Stimulated activated CD8-positive, alpha-beta memory T cell treated with anti-CD3 and anti-CD28 coated beads, Interleukin-15, amount 100 ng/mL, for 4 hours (primary cell): ENCODE measurements at places on chromosomes 11 and 22.

DNA sequence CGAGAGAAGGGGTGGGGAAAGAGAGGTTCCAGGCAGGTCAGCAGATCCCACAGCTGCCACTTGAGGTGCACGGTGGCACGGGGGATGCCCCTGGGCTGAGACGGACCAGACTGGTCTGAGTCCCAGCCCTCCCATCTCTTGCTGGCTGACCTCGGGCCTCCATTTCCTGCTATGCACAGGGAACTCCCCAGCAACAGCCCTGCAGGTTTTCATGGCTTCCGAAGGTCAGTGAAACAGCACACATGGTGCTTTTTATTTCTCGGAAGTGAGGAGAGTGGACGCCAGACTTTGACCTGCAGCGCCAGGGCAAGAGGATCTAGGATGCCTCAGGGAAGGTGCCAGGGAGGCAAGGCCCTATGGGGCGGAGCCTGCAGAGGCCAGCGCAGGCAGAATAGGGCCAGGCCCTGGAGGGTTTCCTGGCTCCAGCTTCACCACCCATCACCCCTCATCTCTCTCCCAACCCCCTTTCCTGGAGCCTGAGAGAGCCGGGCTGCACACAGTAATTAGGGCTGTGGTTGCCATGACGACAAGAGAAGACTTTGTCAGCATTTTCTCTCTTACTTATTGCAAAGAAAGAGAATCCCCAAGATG lies 29.5 kb downstream of the SLC22A12 start:
- DNase-seq = no peak

DNA sequence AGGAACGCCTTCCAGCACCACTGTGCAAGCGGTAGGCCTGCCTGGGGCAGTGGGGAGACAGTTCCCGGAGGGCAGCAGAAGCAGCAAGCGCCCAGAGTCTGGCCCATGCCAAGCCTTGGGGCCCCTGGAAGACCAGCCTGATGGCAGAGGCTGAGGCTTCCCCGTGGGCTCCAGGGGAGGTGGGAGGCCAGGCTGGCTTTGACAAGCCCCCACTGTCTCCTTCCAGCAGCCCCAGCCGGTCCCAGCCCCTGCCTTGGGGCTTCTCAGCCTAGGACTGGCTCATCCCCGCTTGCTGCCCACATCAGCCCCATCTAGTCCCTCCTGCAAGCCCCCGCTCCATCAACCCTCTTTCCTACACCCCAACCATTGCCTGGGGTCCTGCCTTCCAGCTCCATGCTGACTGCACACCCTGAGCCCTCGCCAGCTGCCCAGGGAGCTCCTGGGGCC lies 46.7 kb downstream of the IGF2 start:
- DNase-seq = no peak

DNA sequence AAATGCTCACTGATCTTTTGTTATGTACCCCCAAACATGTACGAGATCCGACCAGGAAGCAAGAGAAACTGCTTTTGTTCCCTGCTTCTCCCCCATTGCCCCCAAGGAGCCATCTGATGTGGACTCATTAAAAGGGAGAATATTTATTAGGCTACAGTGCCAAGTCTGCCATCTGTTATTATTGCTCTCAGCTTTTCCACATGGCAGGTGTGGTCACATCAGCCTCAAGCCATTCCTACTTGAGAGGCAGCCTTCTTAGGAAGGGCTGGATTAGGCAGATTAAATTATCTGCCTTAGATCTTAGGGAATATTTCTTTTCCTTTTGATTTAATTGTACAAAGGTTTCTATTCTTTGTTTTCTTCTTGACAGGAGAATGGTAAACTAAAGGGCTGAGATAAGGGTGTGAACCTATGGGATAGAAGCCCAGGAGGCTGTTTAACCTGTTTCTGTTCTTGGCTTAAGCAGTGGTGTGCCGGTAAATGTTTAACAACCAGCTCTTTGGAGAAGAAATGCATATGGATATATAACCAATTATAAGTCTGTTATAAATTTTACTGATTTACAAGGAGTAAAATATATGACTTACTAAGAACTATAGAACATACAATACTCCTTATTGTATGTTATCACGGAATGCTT lies 88.8 kb downstream of the PDHX start:
- DNase-seq = no peak

DNA sequence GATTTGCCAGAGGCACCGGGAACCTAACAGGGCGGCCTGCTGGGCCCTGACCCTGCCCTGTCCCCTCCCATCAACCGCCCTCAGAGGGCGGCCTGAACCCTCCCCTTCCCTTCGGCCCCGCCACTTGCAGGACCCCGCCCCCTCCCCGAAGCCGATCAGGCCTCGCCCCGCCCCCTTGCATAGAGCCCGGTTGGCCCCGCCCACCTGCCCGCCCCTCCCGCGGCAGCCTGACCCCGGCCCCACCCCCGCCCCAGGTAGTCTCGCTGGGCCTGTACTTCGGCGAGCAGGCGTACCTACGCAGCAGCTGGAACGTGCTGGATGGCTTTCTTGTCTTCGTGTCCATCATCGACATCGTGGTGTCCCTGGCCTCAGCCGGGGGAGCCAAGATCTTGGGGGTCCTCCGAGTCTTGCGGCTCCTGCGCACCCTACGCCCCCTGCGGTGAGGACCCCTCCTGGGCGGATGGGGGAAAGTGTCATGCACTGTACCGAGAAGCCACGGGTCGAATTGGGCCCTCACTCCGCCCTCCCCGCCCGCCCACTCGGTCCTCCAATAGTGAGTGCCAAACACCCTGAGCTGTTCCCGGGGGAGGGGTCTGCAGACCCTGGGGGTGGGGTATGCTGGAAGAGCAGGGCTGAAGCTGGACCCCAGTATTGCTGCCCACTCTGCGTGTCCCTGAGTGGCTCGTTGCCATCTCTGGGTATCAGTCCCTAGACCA lies 94.1 kb downstream of the CACNA1I start:
- DNase-seq = peak; percentile 7

GRCh38 chr11:74460481-74461154 lies 6.7 kb downstream of the KCNE3 start:
- DNase-seq = no peak

GRCh38 chr11:13278609-13279486 lies 1.3 kb downstream of the BMAL1 start:
- DNase-seq = no peak

DNA sequence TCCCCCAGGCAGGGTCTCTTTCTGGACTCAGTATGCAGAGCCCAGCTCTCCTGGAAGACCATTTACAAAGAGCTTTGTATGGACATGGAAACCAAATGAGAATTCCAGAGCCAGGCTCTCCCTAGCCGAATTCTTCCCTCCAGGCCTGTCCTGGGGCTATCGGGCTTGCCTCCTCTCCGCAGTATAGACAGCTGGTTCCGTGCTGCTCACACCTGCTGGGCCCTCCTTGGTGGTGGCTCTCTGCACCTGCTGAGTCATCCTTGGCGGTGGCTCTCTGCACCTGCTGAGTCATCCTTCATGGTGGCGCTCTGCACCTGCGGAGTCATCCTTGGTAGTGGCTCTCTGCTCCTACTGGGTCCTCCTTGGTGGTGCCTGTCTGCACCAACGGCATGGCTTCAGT lies 743.5 kb downstream of the BRD1 start:
- DNase-seq = no peak

GRCh38 chr11:36228689-36229088 lies 60.5 kb downstream of the COMMD9 start:
- no peak for DNase-seq

DNA sequence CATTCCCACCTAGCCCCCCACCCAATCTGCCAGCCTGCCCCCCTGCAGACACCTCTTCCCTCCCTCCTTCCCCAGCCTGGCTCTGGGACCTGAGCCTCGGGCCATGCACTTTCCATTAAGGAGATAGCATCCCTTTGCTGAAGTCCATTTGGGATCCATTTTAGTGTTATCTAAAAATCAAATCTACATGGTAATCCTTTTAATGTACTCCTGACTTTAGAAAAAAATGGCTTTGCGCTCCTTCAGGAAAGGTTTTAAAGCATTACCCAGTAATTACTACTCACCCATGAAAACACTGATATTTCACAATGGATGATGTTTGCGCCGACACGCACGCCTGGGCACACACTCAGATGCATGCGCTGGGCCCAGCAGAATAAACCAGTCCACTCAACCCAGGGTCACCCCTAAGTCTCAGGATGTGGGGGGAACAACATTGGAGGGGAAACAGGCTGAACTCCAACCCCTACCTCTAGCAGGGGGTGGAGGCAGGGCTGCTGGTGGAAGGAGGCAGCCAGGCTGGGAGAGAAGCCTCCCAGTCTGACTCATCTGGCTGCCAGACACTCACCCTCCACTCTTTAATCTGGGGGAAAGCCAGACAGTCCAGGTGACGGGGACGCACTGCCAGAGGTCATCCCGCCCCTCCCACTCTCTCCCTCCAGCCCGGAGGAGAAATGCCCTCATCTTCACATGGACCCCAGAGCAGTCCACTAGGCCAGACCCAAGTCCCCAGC lies 29.8 kb downstream of the LMO1 start:
- DNase-seq = no peak

DNA sequence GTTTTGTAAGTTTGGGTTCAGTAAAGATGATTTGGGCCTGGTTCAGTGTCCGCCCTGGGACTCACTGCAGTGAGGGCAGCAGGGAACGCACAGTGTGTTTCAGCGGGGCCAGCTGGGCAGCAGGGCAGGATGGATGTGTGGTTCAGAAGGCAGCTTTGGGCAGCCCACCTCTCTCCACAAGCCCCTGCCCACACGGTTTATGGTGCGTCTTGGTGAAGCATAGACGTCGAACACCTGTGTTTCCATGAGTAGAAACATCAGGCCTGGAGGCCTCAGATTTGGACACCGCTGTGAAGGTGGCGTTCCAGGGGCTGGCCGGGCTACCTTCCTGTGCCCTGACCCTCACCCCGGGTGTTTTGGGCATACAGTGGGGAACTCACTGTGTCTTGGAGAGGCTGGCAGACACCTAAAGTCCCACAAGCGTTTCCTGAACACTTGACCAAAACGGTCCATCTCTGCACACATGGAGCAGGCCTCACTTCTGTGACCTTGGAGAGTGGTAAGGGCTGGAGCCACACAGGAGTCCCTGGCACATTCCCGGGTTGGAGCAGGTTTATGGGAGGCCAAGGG lies 59.0 kb downstream of the ST14 start:
- DNase-seq = no peak
